Mammary epithelial cell (primary cell): ENCODE measurements at places on chromosomes 4 and X. TPM values are rescaled to one million over a fixed set of nuclear protein-coding genes. Genes with fewer than 3 reads are reported as not detected.

SMIM10L2A gene
- total RNA-seq = 27.5 TPM

USP17L25 gene
- total RNA-seq = not detected in 2 replicates

TBC1D8B gene
- total RNA-seq = 7.3 and 9.6 TPM in 2 replicates

CTAG1A gene
- total RNA-seq = not detected

PWWP3B gene
- 1.2 TPM for total RNA-seq

AWAT2 gene
- total RNA-seq = 0.33 TPM

CHST7 gene
- 2.0 and 3.0 TPM in 2 replicates for total RNA-seq

SPON2 gene
- 1.2 TPM in 2 replicates for total RNA-seq

CT45A1 gene
- not detected in 2 replicates for total RNA-seq

SSX1 gene
- total RNA-seq = not detected

ANKRD37 gene
- 2.7 and 4.8 TPM in 2 replicates for total RNA-seq

EREG gene
- 9.5 TPM for total RNA-seq

JCHAIN gene
- not detected in 2 replicates for total RNA-seq
